ENCODE measurements at places on chromosomes 16 and 17. TPM values are rescaled to one million over a fixed set of nuclear protein-coding genes. Genes with fewer than 3 reads are reported as not detected.

CDH15 gene
- 0.19 TPM for total RNA-seq

PLD6 gene
- 6.7 TPM for total RNA-seq

FBXO39 gene
- not detected for total RNA-seq

IRX5 gene
- 2.2 TPM for total RNA-seq

CD300LG gene
- not detected for total RNA-seq

ADCY9 gene
- 8.5 TPM for total RNA-seq

DLX3 gene
- 0.20 TPM for total RNA-seq

GUCY2D gene
- total RNA-seq: not detected

RHBDL1 gene
- 1.4 TPM for total RNA-seq

SRCIN1 gene
- total RNA-seq: 2.8 TPM

SLC16A13 gene
- 8.0 TPM for total RNA-seq

MRTFB gene
- 15.9 TPM for total RNA-seq

PIGS gene
- 64.3 TPM for total RNA-seq

TMEM219 gene
- 102 TPM for total RNA-seq

LRRC37A gene
- total RNA-seq: 0.88 TPM

TP53TG3C gene
- total RNA-seq: 0.17 TPM

DUSP14 gene
- 51.3 TPM for total RNA-seq

FLYWCH2 gene
- total RNA-seq: 50.8 TPM

SLC35G6 gene
- not detected for total RNA-seq

SLC47A1 gene
- 23.0 TPM for total RNA-seq

ZNF385C gene
- 0.24 TPM for total RNA-seq

FOXN1 gene
- total RNA-seq: 0.02 TPM

IKZF3 gene
- not detected for total RNA-seq

SLC13A2 gene
- 0.06 TPM for total RNA-seq

TAC4 gene
- not detected for total RNA-seq

CCL14 gene
- not detected for total RNA-seq

MILR1 gene
- total RNA-seq: 1.9 TPM
